ENCODE measurements at places on chromosomes 16 and 17. TPM values are rescaled to one million over a fixed set of nuclear protein-coding genes. Genes with fewer than 3 reads are reported as not detected.

DNA sequence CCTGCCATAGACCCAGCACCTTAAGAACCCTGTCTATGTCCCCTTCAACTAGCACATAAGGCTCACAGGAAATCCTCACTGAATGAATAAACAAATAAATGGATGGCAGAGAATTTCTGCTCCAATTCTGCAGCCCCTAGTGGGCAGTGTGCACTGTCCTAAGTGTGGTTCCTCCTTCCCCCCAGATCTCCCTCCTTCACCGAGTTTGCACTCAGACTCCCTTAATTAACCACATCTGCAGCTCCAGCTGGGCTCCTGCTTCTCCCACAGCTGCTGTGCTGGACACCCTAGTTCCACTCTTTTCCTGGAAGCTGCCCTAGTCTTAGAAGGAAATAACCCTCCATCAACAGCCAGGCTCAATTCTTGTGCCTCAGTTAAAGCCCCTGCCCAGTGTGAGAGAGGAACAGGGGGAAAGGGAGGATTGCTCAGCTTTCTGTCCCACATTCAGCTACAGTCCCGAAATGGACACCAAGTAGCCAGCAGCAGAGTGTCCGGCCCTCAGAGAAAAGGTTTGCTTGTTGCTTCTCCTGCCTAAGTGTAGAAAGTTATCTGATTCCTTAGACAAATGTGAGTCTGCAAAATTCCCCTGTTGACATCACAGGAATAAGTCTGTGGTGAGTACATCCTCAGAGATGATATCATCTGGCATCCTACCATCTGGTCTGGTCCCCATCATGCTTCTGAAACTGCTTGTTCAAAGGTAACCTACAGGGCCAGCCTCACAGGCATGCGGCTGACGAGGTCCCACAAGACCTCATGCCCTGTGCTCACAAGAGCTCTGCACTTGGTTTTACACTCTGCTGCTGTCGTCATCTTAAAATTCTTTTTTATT, 12.3 kb downstream of the LRRC3C start:
- DNase-seq, result no peak

Gene TEX14
- 0.43 TPM for total RNA-seq

- DNase-seq, result no peak
Measured at GRCh38 chr16:52465711-52466267, 81.2 kb downstream of the TOX3 start.

Gene PPP1R1B
- total RNA-seq, result not detected

Gene EPX
- total RNA-seq, result not detected

DNA sequence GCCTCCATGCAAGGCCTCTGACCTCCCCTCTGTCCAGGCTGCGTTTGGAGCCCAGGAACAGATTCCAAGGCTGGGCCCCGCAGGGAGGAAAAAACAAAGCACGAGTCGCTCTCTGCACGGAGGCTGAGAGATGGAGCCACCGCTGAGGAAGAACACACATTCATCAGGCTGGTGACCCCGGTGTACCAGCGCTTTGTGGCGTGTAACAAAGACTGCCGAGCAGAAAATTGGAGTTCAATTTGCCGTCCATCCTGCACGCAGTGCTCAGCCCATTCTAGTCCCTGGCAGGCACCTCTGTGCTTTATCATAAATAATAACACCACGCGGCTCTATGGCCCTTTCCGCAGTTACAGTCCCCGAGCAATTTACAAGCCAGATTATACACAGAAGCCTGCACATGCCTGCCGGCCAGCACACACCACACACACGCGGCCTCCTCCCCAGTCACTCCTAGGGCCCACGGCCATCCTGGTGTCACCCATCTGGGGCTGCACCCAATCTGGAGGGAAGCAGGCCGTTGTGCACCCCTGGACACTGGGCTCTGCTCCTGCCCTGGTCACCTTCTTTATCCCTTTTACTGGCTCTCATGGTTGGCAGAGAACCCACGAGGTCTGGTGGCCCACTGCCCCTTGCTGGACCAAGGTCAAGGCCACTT, 124.4 kb downstream of the SDK2 start:
- DNase-seq, result no peak

Gene SOST
- not detected for total RNA-seq

Data from activated naive CD8-positive, alpha-beta T cell treated with anti-CD3 and anti-CD28 coated beads, Interleukin-2, amount 10 ng/mL, durations not matched to agents 7 days and 5 days (primary cell).